Esophagus (tissue), 2 donors: ENCODE measurements at places on chromosomes 4 and X. TPM values are rescaled to one million over a fixed set of nuclear protein-coding genes. Genes with fewer than 3 reads are reported as not detected.

Gene MMAA
- 8.3 TPM for polyA plus RNA-seq

Gene HNRNPH2
- polyA plus RNA-seq: 51.5 TPM

Gene MAGEE2
- polyA plus RNA-seq: not detected

Gene SLC49A3
- polyA plus RNA-seq: 7.2 TPM

Gene OTC
- 0.12 TPM for polyA plus RNA-seq

Gene SHROOM3
- 15.3 TPM for polyA plus RNA-seq

Gene TCEAL5
- 0.14 TPM for polyA plus RNA-seq

Gene BGN
- polyA plus RNA-seq: 11.6 TPM

Gene ARL9
- 0.37 TPM for polyA plus RNA-seq
